ENCODE measurements at places on chromosomes 6 and 20. TPM values are rescaled to one million over a fixed set of nuclear protein-coding genes. Genes with fewer than 3 reads are reported as not detected.

BTNL2 gene
- not detected for total RNA-seq

ANKRD60 gene
- total RNA-seq, result not detected

MRAP2 gene
- not detected for total RNA-seq

EFCAB8 gene
- 1.2 TPM for total RNA-seq

WFDC10B gene
- not detected for total RNA-seq

LAMA2 gene
- total RNA-seq, result 0.47 TPM

MYT1 gene
- not detected for total RNA-seq

WFDC5 gene
- total RNA-seq, result not detected

OGFR gene
- 61.1 TPM for total RNA-seq

All from CD4-positive, CD25-positive, alpha-beta regulatory T cell (primary cell).